ENCODE measurements at places on chromosomes 1 and 21. TPM values are rescaled to one million over a fixed set of nuclear protein-coding genes. Genes with fewer than 3 reads are reported as not detected.

Gene HSF2BP
- 1.6 TPM for total RNA-seq

Gene DDX20
- 12.0 TPM for total RNA-seq

Gene ARHGEF16
- total RNA-seq: 0.52 TPM

Gene AADACL3
- total RNA-seq: not detected

Measured in skeletal muscle tissue (tissue), 5 donors.